Transverse colon (tissue), 4 donors: ENCODE measurements at places on chromosomes 11 and 22. TPM values are rescaled to one million over a fixed set of nuclear protein-coding genes. Genes with fewer than 3 reads are reported as not detected.

Gene NCR3LG1
- 8.3 TPM for total RNA-seq

Gene KREMEN1
- 39.2 TPM for total RNA-seq

Gene CST6
- not detected for total RNA-seq

Gene CYP2D6
- 4.9 TPM for total RNA-seq

Gene TRIM6
- not detected for total RNA-seq

- no peak for DNase-seq
Observed at GRCh38 chr11:96969251-96969650, 579.4 kb downstream of the JRKL start.

- DNase-seq, result peak; percentile 42
Observed at GRCh38 chr22:22408731-22409696, 99.5 kb downstream of the ZNF280B start.

GRCh38 chr11:58592760-58593472 is 14.1 kb downstream of the ZFP91 start:
- DNase-seq, result peak; percentile 63

DNA sequence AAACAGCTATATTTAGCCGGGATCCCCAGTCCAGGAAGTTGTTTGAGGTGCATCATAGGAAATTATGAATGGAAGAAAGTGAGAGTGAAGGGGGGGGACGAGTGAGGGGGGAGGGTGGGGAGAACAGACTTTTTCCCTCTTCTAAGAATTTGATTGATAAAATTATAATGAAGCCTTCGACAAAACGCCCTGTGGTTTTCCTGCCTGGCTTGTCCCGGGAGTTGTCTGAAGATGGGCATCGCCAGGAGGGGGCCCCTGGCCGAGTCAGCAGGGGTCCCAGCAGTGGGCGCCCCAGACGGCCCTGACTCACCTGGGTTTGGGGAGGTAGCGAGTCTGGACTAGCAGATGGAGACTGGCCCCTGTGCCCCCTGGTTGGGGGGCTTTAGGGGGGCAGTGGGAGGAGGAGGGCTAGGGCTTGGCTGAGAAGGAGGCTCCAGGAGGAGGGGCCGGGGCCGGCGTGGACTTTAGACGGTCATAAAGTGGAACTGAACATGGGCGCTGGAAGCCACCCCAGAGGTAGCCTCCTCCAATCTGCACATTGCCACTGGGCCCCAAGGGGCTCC is 336 bp upstream of the LIF start:
- peak; percentile 85 for DNase-seq

DNA sequence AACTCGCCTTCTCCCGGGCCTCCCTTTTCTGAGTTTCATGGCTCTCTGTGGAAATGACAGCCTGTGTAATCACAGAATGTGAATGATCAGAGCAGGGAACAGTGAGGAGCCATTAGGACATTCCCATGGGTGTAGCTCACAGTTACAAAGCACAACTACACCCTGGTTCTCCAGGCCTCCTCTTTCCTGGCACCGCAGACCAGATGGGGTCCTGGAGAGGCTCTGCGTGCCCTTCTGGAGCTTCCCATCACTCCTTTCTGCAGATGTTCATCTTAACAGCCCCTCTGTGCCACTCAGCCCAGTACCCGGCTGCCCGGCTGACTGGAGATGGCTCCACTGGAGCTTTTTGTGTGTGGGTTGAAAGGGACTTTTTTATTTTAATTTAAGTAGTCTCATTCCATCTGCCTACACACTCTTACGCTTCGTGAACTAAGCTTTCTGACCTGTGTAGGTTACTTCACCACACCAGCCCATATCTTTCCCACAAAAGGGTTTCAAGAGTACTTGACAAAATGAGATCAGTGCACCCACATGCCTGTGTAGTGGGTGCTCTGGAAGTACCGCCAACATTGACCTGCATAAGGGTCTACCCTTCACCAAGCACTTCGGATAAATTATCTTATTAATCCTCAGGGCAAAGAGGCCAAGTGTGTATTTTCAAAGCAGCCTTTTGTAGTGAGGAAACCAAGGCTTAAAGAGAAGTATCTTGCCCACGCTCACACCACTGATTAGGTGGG is 29.8 kb downstream of the SREBF2 start:
- no peak for DNase-seq

DNA sequence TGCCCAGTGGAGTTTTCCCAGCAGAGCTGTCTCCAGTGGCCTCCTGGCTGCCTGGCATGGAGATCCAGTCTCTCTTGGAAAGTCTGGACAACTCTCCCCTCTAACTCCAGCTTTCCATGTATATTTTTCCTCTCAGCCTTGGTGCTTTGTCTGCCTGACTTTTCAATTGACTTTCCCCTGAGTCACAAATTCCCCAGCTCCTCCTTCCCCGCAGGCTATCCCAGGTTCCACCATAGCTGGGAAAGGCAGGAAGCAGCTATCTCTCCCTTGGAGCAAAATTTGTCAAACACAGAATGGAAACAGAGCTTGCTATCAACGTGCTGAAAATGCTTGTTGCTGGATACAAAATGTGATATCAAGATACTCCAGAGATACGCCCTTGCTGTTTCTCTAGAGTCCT is 384.8 kb downstream of the TMEM135 start:
- DNase-seq, result no peak

DNA sequence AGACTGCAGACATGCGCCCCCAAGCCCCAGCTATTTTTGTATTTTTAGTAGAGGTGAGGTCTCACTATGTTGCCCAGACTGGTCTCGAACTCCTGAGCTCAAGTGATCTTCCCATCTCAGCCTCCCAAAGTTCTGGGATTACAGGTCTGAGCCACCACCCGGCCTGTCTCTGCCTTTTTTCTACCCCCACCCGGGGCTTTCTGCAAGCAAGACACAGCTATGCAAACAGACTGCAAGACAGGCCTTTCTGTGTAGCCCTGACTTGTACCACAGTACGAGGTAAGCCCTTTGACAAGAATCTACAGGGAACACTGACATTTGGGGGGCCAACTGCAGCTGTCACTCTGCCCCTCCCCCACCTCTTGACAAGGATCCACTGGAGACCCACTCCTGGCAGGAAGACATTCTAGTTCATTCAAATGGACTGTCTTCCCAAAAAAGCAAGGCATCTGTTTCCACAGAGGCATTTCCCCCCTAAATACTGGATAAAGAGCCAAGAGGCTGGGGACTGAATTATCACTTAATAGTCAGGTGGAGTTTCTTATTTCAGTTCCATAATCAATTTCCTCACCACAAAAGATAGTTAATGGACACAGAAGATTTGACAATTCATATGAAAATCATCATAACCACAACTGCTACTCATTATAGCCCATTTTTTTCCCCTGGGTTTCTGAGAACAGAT is 118.2 kb downstream of the ABTB2 start:
- no peak for DNase-seq

DNA sequence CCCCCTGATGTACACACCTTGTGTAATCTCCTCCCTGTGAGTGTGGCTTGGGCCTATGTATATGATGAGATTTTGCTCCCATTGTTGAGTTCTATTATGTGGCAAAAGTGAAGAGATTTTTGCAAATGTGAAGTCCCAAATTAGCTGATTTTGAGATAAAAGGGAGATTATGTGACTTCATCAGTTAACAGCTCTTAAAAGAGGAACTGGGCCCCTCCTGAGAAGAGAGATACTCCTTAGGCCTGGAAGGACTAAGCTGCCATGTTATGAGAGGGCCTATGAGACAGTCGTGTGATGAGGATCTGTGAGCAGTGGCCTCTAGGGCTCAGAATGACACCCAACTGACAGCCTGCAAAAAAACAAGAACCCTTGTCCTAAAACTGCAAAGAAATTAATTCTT is 93.4 kb downstream of the OR5AK2 start:
- no peak for DNase-seq

DNA sequence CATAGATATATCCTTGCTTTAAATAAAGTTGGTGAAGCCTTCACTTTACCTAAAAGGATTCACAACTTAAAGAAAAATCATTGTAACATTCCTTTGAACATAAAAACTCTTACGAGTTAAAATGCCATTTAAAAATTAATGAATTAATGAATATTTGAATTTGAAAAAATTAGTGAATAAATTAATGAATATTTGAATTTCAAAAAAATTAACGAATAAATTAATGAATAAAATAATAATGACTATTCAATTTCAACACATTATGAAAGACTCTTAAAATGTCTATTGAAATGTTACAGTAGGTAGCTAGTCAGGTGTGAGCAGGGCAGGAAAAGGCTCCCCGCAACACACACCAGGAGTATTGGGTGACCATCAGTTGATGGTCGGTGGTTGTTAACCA is 22.9 kb downstream of the ARHGAP20 start:
- no peak for DNase-seq

- no peak for DNase-seq
Observed at GRCh38 chr11:85725510-85726258, 39.7 kb upstream of the CCDC89 start.

DNA sequence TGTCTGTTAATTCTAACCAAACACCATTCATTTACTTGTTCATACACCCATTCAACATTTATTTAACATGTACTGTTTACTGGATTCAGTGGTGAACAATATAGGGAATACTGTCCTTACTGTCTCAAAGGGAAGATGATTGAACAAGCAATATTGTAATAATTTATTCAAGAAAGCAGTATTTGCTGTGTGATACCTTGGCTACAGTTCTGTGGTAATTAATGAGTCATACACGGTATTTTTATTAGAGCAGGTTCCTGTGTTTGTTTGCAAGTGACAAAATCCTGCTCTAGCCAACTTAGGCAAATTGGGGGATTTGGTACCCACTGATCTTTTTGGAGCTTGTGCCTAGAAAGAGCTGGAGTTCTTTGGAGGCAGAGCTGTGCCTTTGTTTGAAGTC is 15.7 kb downstream of the PIH1D2 start:
- no peak for DNase-seq
